Activated T-cell treated with anti-CD3 and anti-CD28 coated beads, Interleukin-2, amount 50 U/mL, for 72 hours (primary cell): ENCODE measurements at places on chromosomes 7 and 10. TPM values are rescaled to one million over a fixed set of nuclear protein-coding genes. Genes with fewer than 3 reads are reported as not detected.
A peak's percentile ranks its signal among the peaks of the same experiment; 100 is the strongest.

The PNLIPRP1 gene
- total RNA-seq = not detected

DNA sequence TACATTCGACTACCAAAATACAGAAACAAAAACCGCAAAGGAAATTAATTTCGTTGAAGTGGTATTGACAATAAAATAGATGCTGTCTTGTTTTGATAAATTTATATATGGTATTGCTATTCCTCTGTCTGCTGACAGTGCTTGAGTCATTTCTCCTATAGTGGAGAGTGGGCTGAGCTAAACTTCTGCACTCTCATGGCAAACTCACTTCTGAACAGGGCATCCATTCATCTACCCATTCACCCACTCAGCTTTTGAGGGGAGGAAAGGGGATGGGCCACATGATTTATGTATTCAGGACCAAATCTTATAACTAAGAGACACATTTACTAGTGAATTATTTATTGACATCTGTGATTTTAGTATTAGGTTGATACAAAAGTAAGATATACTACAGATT, 137.6 kb upstream of the PLXNA4 start:
- no peak for DNase-seq
- H3K27me3 ChIP-seq = no peaks in the 10 kb centered on the region
- H3K27ac ChIP-seq = no peak overlapping the region
- no peaks in the 10 kb centered on the region for H3K4me1 ChIP-seq
- peaks cover 3% of the 10 kb centered on the region for H3K36me3 ChIP-seq
- no peak overlapping the region for H3K4me3 ChIP-seq

The MAGI2 gene
- total RNA-seq = 0.31 TPM

- peak overlapping the region; percentile 68 for H3K4me3 ChIP-seq
- H3K36me3 ChIP-seq = no peaks in the 10 kb centered on the region
- DNase-seq = peak; percentile 19
- peaks cover 26% of the 10 kb centered on the region for H3K4me1 ChIP-seq
- H3K27me3 ChIP-seq = no peaks in the 10 kb centered on the region
- peak overlapping the region; percentile 9 for H3K27ac ChIP-seq
These were observed 58.7 kb downstream of the INPP5F start for GRCh38 chr10:119784340-119785067.

The MDH2 gene
- total RNA-seq = 162 TPM

The TRIM74 gene
- total RNA-seq = 1.8 TPM

The CALHM1 gene
- not detected for total RNA-seq

GRCh38 chr10:62048919-62049623, 147.6 kb downstream of the ARID5B start:
- no peaks in the 10 kb centered on the region for H3K27me3 ChIP-seq
- H3K4me1 ChIP-seq = peaks cover 95% of the 10 kb centered on the region
- peak overlapping the region; percentile 99 for H3K27ac ChIP-seq

DNA sequence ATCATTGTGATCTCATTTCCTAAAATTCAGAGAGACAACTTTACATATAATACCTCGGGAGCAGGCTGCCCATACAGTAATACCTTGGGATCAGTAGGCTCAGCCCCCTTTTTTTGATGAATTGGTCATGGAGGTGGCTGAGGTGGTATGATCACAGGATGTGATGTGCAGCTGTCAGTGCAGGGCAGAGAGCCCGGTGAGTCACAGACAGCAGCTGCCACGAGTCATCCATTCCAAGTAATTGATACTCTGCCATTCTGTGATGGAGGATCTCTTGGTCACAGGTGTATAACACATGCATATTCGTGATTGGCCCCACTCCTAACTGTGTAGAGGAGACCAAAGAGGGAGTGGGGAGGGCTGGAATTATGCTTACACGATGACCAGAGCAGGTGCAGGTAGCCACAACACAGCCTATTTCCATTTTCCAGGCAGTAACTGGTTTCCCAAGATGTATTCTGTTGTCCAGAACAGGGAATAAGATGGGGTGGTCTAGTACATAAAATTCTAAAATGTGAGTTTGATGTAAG, 14.1 kb downstream of the NRCAM start:
- peak; percentile 50 for DNase-seq
- no peak overlapping the region for H3K27ac ChIP-seq
- peaks cover 5% of the 10 kb centered on the region for H3K27me3 ChIP-seq

DNA sequence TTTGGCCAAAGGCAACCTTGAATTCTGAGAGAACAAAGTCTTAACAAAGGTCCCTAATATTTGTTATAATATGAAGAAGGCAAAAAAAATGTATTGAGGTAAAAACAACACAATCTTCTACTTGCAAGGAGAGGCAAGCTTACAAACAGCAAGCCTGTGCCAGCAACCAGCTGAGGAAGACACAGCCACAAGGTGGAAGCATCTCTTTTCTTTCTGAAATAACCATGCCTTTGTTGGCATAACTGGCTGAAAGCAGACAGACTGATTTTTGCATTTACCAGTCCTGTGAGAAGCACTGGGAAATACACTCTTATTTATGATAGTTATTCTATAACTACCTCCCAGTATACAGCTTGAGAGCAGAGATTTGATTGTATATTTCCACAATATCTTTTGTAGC, 292.0 kb downstream of the PHTF2 start:
- no peak overlapping the region for H3K4me3 ChIP-seq
- no peaks in the 10 kb centered on the region for H3K36me3 ChIP-seq
- H3K4me1 ChIP-seq = no peaks in the 10 kb centered on the region
- H3K27me3 ChIP-seq = peaks cover 18% of the 10 kb centered on the region
- DNase-seq = no peak
- no peak overlapping the region for H3K27ac ChIP-seq

DNA sequence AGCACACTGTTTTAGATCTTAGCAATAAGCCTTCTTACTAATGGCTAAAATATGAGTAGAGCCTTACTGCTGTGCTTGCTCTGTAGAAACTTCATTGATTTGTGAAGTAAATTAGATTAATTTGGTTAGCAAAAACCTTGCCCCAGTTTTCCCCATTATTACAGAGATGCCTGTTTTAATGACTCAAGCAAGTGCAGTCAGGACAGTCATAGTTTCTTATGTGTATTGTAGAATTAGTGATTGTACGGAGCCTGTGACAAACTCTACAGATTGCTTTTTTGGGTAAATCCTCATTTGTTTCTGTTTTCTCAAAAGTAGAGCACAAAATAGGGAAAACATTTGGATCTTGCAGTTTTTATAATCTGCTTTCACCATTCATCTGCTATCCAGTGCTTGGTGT, 7.0 kb downstream of the TAX1BP1 start:
- H3K36me3 ChIP-seq = peaks cover 23% of the 10 kb centered on the region
- no peak overlapping the region for H3K27ac ChIP-seq
- H3K4me1 ChIP-seq = peaks cover 38% of the 10 kb centered on the region
- no peaks in the 10 kb centered on the region for H3K27me3 ChIP-seq

DNA sequence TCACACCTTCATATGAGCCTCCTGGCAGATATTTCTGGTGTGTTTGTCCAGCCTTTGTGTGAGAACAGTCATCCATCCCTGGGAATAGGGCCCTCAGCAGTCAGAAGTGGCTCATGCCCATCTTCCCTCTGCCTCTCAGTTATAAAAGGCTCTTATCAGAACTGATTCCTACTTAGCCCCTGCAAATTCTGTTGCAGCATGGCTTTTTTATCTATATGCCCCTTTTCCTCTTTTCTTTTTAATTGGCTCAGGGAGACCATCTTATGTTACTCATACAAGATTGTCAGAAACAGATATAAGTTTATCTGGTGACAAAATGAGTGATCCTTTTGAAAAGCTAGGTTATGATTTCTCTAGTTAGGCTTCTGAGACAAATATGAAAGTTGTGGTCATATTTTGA, 194.1 kb downstream of the CREB5 start:
- H3K36me3 ChIP-seq = no peaks in the 10 kb centered on the region
- H3K27me3 ChIP-seq = peaks cover 7% of the 10 kb centered on the region
- DNase-seq = no peak
